Foreskin keratinocyte (primary cell): ENCODE measurements at places on chromosomes 16 and 17. TPM values are rescaled to one million over a fixed set of nuclear protein-coding genes. Genes with fewer than 3 reads are reported as not detected.

- peak; percentile 89 for DNase-seq
Observed at GRCh38 chr17:71976011-71976649, 144.7 kb upstream of the SOX9 start.

DNA sequence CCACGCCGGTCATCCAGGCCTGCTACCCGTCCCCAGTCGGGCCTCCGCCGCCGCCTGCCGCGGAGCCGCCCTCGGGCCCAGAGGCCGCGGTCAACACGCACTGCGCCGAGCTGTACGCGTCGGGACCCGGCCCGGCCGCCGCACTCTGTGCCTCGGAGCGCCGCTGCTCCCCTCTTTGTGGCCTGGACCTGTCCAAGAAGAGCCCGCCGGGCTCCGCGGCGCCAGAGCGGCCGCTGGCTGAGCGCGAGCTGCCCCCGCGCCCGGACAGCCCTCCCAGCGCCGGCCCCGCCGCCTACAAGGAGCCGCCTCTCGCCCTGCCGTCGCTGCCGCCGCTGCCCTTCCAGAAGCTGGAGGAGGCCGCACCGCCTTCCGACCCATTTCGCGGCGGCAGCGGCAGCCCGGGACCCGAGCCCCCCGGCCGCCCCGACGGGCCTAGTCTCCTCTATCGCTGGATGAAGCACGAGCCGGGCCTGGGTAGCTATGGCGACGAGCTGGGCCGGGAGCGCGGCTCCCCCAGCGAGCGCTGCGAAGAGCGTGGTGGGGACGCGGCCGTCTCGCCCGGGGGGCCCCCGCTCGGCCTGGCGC lies 2.4 kb downstream of the HIC1 start:
- no peak for DNase-seq

- no peak for DNase-seq
Observed at GRCh38 chr17:80673152-80673920, 128.7 kb downstream of the RPTOR start.

DNA sequence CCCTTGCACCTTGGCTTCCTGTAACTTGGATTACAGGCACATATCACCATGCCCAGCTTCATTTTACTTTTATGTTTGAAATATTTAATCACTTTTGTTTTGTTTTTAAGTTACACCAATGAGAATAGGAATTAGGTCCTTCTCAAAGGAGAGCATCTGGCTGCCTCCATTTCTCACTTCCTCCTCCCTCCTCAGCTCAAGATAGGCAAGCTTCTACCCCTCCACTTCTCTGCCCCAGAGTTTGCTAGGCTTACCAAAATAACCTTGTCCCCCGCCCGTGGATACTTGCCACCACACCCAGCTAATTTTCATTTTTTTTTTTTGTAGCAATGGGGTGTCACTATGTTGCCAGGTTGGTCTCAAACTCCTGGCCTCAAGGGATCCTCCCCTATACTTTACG lies 17.9 kb downstream of the GABARAPL2 start:
- no peak for DNase-seq

- DNase-seq, result no peak
Observed at GRCh38 chr17:45739786-45740185, 44.3 kb upstream of the CRHR1 start.

Gene RGS11
- not detected in 2 replicates for total RNA-seq

DNA sequence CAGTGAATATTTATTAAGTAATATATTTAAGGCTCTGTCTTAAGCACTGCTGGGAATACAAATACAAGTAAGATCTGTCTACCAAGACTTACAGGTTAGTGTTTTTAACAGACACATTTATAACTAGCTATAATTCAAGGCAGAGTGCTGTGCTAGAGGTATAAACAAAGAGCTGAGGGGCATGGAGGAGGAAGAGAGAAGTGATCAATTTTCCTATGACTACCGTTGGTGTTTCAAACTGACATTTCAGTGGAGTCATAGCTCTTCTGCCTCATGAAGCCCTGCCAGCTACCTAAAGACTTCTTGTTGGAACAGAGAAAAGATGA lies 79.9 kb downstream of the CYB561 start:
- DNase-seq, result no peak

Gene BHLHA9
- not detected in 2 replicates for total RNA-seq
